Activated CD4-positive, alpha-beta T cell treated with anti-CD3 and anti-CD28 coated beads, Interleukin-2, amount 10 ng/mL, durations not matched to agents 7 days and 5 days (primary cell): ENCODE measurements at places on chromosomes 3 and 15. TPM values are rescaled to one million over a fixed set of nuclear protein-coding genes. Genes with fewer than 3 reads are reported as not detected.

DNA sequence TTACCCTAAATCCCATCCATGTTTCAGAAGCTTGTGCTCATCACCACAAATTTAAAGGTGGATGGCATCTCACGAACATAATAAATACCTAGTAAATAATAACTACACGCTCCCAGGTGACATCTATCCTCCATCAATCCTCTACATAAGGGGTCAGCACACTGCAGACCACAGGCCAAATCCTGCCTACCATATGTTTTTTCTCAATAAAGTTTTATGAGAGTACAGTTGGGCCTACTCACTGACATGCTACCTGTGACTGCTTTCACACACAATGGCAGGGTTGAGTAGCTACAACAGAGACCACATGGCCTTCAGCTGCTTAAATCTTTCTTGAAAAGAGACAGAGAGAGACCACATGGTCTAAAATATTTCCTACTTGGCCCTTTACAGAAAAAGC, 105.9 kb downstream of the LMLN start:
- no peak for DNase-seq

GRCh38 chr15:57461541-57461940, 85.2 kb downstream of the CGNL1 start:
- DNase-seq = no peak

GRCh38 chr15:83039206-83039605, 27.8 kb upstream of the C15orf40 start:
- DNase-seq = no peak

- DNase-seq = no peak
Observed at GRCh38 chr3:124463234-124463633, 267.0 kb upstream of the UMPS start.

CRYGS gene
- total RNA-seq = 5.7 TPM

SH2D7 gene
- total RNA-seq = not detected

CSNK1G1 gene
- 30.4 TPM for total RNA-seq

- DNase-seq = peak; percentile 50
Observed at GRCh38 chr15:72342385-72342784, 22.4 kb upstream of the CELF6 start.

GRCh38 chr3:15217841-15218267, 11.8 kb downstream of the CAPN7 start:
- no peak for DNase-seq

- DNase-seq = no peak
Observed at GRCh38 chr15:80777137-80777536, 2.0 kb upstream of the CEMIP start.

EBLN2 gene
- 6.3 TPM for total RNA-seq

MKRN3 gene
- 2.9 TPM for total RNA-seq

PLA2G4D gene
- total RNA-seq = not detected

- DNase-seq = no peak
Observed at GRCh38 chr3:23761440-23761896, 44.3 kb upstream of the UBE2E1 start.

- no peak for DNase-seq
Observed at GRCh38 chr3:39541917-39542329, 74.4 kb downstream of the MOBP start.

SHC4 gene
- 0.30 TPM for total RNA-seq

DNA sequence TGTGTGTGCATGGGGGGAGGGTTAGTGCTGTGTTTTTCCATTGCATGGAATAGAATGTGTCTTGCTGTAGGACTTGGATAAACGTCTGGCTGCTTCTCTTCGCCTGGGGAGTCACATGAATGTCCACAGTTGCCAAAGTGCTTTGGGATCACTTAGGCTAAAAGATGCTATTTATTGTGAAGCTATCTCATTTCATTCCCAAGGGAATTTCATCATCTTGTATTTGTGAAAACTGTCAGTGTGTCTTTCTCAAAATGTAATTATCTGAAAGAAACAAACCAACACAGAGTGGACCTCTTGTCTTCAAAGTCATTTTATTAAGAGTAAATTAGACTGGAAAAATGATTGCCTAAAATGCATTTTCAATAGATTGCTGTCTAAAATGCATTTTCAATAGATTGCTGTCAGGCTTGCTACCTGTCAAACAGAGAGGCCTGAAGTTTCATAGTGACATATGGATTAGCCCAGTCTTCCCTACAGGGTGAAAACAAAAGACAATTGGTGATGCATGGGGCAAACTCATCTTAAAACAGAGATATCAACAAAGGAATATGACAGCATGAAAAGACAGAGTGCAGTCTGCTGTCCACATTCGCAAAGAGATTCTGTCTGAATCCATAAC, 117.1 kb upstream of the GOLIM4 start:
- DNase-seq = no peak

DNA sequence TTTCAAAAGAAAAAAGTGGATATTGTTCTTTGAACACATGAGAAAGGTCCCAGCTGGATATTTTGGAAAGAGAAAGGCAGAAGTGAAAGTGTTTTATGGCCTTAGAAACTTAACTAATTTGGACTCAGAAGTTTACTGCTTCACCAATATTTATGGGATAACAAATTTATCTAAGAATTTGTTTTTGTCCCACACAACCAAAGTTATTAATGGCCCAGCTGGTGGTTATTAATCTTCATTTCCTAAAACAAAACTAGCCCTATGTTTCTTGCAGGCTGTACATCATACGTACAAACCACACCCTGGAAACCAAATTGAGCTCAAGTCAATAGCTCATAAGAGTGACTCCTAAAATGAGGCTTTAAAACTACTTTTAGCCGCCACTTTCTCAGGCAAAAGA, 372.9 kb upstream of the LMCD1 start:
- DNase-seq = no peak

GRCh38 chr3:66413151-66413751, 87.6 kb downstream of the LRIG1 start:
- no peak for DNase-seq

GRCh38 chr15:48681353-48681752, 35.8 kb upstream of the FBN1 start:
- DNase-seq = no peak

GRCh38 chr3:111627092-111627491, 31.9 kb upstream of the ZBED2 start:
- DNase-seq = no peak

DNA sequence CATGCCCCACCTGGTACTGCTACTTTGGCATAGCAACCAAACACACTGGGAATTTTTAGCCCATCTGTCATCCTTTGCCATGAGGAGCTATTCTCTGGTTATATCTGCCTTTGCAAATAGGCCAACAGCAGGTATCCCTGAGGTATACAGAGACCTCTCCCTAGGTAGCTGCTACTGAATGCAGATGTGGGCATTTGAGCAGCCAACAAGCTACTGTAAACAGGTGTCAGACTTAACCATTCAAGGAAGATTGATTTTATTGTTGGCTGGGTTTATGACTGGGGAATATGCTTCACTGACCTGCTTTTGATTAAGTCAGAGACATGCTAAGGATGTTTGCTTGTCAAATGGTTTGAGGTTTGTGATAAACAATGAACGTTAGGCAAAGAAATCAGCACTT, 183.2 kb downstream of the OXSM start:
- DNase-seq = no peak

GRCh38 chr15:65902373-65902772, 33.1 kb downstream of the RAB11A start:
- peak; percentile 9 for DNase-seq
